ENCODE measurements at places on chromosomes 6 and 20.

GRCh38 chr20:35893942-35894341 is 60.4 kb downstream of the SCAND1 start:
- no peak for DNase-seq

- peak; percentile 97 for DNase-seq
These were observed 142.9 kb downstream of the HIVEP2 start for GRCh38 chr6:142802124-142802523.

- DNase-seq: peak; percentile 78
These were observed 111.3 kb downstream of the ADGRG6 start for GRCh38 chr6:142413111-142413510.

DNA sequence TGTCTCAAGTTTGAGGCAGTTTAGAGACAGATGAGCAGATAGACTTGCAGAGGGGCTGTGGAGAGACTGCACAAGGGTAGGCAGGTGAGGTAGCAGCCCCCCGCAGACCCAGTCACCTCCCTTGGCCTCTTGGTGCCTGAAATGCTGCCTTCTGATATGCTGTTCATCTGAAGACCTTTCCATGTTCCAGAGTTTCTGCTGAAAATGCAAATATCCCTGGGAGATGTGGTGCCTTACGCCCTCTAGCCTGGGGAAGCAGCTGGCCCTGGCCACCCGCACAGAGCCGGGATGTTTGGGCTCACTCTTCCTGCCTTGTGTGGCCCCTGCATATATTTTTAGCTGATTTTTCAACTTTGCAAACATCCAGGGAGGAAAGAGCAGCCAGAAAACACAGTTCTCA is 51.4 kb downstream of the TMEM242 start:
- DNase-seq: no peak

DNA sequence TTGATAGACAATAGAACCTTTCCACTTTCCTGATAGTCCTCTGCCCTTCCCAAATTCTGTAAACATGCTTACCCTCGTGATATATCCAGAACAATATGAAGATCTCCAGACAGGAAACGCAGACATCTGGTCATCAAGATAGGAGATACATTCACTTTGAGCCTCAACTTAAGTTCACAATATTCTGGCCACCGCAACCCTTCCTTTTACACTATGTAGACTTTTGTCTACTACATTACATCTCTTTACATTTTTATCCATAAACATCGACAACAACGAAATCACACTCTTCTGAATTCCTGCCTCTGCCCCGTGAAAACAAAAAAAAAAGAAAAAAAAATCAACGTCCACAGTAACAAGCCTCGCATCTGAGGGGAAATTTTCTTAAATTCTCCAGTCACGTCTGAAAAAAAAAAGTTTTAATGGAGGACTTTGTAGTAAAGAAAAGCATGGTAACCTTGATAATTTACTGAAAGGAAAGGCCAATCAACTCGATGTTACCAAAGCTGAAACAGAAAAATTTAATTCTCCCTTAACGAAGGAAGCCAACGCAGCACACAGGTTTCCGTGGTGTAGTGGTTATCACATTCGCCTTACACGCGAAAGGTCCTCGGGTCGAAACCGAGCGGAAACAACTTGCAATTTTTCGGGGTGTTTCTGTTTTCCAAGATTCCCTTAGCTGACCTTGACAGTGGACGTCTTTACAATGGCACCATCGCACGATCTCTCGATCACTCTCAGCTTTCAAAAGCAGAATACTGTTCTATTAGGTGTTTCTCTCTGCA is 21.8 kb downstream of the POM121L2 start:
- peak; percentile 67 for DNase-seq

GRCh38 chr6:86685230-86685797 is 252.0 kb upstream of the HTR1E start:
- DNase-seq: no peak

GRCh38 chr20:64139199-64140060 is 24.8 kb upstream of the MYT1 start:
- no peak for DNase-seq

DNA sequence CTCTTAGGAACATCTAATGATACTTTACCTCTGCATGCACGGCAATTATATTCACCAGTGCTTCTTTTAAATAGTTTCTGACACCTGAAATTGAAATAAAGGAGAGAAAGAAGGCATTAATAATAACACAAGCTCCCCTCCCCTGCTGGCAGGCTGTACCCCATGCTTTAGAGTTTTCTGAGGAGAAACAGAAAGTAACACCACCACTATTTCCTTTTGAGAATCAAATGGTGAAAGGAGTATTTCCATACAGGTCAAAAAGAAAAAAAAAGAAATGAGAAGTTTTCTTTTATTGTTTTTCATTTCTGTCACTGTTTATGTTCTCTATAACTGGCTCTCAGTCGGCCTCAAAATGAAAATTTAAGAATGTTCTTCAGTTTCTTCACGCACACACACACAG is 108.1 kb downstream of the IRF4 start:
- no peak for DNase-seq

GRCh38 chr6:20328266-20328923 is 73.3 kb upstream of the E2F3 start:
- DNase-seq: no peak

GRCh38 chr6:166777096-166777630 is 150.1 kb upstream of the RPS6KA2 start:
- no peak for DNase-seq

GRCh38 chr6:145454006-145454405 is 281.3 kb downstream of the EPM2A start:
- no peak for DNase-seq

GRCh38 chr6:56268266-56268665 is 20.9 kb upstream of the COL21A1 start:
- DNase-seq: no peak

- DNase-seq: peak; percentile 53
These were observed 31.8 kb downstream of the SUN5 start for GRCh38 chr20:32972181-32973076.

- DNase-seq: no peak
These were observed 766 bp upstream of the TBC1D22B start for GRCh38 chr6:37256692-37257319.

GRCh38 chr6:150250826-150251225 is 108.0 kb downstream of the PPP1R14C start:
- no peak for DNase-seq

DNA sequence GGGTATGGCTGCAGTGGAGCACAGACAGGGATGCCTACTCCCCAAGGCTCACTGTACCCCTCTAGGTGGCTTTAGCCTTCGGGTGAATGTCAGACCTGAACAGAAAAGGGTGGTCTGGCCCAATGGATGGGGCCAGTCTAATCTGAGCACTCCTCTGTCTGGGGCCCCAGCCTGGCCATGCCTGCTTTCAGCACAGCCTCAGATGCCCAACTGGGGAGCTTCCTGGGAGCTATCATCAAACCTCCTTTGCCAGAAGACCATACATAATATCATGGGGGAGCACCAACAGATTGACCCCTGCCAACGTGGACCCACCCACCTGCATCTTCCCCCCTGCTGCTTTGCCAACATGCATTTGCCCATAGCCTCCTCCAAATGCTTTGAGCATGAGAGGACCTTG is 454.1 kb upstream of the KHDRBS2 start:
- no peak for DNase-seq

- DNase-seq: peak; percentile 70
These were observed 43.2 kb upstream of the PLCB4 start for GRCh38 chr20:9025643-9026042.

GRCh38 chr20:46934746-46935287 is 40.2 kb downstream of the EYA2 start:
- DNase-seq: no peak

GRCh38 chr6:16130437-16130891 is 1.6 kb downstream of the MYLIP start:
- no peak for DNase-seq

- no peak for DNase-seq
These were observed 58.2 kb downstream of the CSE1L start for GRCh38 chr20:49104365-49104648.

- DNase-seq: peak; percentile 91
These were observed 15.7 kb downstream of the NRSN2 start for GRCh38 chr20:362271-363254.

DNA sequence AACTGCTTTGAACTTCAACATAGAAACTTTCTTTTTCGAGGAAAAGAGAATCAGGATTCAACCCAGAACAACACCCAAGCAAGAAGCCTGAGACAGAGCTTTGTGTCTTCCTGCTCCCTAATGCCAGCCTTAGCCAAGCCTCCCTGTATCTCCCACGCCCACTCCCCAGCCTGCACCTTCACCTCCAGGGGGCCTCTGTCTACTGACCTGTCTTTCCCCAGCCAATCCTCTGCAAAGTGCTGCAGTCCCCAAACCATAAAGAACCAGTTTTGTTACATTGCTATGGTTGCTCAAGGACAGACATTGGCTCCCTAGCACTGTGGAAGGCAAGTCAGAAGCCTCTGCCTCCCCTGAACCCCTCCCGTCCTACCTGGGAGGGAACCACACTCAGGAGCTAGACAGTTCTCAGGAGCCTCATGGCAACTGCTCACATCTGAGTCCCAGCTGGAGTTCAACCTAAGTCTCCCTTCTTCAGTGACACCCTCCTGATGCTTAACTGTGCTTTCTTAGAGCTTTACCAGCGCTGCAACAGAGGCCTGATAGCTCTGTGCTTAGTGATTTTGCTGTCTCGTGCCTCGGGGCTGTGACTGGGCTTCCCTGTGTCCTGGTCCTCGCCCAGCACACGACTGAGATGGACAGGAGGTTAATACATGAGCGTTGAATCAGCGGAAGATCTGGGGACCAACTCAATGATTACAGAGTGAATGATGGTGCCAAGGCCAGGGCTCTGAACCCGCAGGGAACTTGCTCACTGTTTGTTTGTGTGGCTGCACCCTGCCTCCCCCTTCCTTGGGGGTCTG is 101.5 kb upstream of the DUSP22 start:
- no peak for DNase-seq

- DNase-seq: peak; percentile 8
These were observed 15.9 kb upstream of the PCSK2 start for GRCh38 chr20:17210983-17211382.

DNA sequence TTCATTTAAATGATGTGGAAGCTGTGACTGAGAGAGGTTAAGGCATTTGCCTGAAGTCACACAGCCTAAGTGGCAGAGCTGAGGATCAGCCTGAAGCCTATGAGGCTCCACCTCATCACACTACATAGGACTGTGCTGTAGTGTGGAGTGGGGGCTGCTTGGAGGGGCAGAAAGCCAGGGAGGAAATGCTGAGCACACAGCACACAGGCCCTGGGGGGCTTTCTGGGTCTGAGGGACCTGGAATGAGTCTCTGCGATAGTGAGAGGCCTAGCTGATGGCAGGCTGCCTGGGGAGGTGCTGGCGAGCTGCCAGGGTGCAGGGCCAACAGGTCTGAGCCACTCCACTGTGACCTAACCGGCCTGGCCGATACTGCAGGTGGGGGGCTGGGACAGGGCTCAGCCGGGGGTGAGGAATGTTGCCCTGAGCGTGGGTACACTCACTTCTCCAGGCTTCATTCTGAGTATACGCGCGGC is 2.2 kb upstream of the ARHGAP40 start:
- DNase-seq: peak; percentile 26

- DNase-seq: no peak
These were observed 51.5 kb downstream of the AIG1 start for GRCh38 chr6:143112084-143112768.

DNA sequence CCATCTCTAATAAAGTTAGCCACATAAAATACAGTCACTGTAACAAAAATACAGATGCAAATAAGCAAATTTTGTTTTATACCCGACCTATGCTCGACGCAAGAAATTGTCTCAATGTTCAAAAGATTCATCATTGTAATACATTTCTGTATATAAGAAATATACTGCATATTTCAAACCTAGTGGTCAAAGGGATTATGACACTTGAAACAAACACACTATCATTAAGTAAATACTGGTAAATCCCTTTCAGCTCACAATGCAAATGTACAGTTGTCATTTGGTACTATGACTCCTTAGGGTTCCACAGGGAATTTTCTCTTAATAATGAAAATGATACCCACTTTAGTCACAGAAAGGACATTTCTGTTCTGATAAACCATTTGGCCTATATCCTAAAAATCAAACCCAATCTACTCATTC is 2.2 kb downstream of the HIVEP2 start:
- DNase-seq: peak; percentile 21

DNA sequence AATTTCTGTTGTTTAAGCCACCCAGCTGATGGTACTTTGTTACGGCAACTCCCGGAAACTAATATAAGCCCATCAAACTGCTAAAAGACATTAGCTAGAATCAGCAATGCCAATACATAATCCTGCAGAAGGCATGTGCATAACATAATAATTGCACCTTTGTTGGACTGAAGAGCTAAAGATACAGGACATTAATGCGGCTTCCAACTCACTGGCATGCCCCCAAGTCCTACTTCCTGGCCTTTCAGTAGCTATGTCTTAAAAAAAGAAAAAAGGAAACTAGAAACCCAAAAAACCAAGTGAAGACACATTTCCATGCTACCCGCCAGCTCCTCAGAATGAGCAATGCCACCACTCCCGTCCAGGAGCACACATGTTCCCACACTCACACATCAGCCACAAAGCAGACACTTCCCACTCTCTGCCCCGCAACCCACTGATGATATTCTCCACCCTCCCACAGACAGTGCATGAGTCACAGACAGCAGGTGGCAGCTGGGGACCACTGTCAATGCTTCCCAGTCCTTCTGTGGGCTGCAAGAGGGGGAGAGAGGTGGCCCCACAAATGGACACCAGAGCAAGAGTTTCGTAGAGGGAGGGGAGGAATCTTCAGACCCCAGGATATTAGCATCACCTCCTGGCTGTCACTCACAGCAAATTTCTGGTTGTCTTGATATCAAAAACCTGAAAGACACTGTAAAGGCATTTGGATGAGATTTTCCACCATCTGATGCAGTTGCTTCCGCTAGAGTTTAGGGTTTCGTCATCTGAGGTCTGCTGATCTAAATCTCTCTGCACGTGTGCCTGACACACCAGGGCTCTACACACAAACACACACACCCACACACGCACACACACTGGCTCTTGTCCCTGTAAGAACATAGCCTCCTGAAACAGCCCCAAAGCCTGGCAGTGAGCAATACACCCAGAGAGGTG is 32.8 kb downstream of the GFOD1 start:
- peak; percentile 48 for DNase-seq

DNA sequence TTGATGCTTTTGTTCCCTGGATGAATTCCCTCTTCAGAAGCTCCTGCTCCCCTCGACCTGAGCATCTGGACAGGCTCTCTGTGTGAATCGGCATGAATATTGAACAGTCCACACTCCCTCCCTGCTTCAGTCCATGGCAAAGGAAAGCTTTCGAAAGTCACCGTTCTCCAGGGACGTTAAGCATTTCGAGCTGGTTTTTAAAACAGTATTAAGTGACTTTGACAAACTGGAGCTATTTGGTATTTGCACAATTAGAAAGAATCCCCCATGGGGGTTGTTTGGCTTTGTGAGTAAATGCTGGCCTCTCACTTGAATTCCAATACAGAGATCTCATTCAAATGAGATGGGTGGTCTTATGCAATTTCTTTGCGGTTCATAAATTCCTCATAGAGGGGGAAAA is 85.3 kb upstream of the TIAM2 start:
- no peak for DNase-seq
